ENCODE measurements at places on chromosomes 11 and 22.

DNA sequence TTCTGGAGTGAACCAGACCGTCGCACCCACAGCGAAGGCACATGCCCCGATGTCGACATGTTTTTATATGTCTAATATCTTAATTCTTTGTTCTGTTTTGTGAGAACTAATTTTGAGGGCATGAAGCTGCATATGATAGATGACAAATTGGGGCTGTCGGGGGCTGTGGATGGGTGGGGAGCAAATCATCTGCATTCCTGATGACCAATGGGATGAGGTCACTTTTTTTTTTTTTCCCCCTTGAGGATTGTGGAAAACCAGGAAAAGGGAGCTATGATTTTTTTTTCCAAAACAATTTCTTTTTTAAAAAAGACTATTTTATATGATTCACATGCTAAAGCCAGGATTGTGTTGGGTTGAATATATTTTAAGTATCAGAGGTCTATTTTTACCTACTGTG is 49.2 kb upstream of the OR4B1 start:
- no peak for DNase-seq

DNA sequence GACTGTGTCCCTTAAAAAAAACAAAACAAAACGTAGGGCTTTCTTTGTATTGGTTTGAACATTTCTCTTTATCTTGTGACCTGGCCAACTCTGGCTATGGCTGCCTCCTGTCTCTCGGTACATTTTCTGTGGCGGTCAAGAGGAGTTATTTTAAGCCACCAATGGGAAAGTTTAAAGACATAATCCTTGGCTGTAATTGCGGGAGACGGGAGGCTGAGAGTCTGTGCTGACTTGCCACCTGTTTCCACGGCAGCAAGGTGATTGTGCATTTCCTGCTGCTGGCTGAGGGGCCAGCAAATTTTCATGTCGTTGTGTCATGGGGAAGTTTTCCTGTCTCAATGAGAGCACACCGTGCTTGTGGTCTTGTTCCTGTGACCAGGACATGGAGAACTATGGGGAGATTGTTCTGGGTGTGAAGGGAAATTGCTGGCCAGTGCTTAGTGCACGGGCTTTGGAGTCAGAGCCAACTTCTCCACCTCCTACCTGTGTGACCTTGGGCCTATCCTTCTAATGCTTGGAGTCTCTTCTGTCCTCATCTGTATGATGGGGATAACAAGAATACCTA is 11.0 kb downstream of the PTPRJ start:
- DNase-seq, result peak; percentile 27

GRCh38 chr22:44954149-44954548 is 55.7 kb downstream of the PHF21B start:
- no peak for DNase-seq

- DNase-seq, result no peak
Observed at GRCh38 chr22:38943201-38943600, 14.2 kb upstream of the APOBEC3A start.

- DNase-seq, result no peak
Observed at GRCh38 chr22:17132112-17132511, 11.0 kb upstream of the TMEM121B start.

GRCh38 chr22:44331881-44332714 is 19.3 kb upstream of the SHISAL1 start:
- peak; percentile 72 for DNase-seq

DNA sequence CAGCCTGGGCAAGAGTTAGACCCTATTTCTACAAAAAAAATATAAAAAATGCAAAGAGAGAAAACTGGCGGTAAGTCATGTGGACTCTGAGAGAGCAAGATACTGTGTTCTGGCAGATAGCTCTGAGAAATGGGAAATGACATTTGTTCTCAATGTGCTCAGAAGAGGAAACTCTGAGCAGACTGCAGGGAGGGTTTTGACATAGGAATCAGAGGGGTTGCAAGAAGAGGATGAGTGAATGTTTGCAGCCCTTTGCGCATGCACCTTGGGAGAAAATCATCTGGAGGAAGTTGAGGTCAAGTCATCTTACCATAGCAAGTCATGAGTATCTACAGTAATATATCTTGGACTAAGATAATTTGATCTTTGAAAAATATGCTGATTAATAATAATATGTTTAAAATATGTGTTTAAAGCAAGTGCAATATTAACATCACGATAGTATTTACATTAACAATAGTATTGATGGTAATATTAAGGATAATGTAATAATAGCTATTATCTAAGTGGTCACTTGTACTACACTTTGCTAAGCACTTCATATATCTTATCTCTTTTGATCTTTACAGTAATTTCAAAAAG is 2.6 kb downstream of the ACER3 start:
- DNase-seq, result no peak

DNA sequence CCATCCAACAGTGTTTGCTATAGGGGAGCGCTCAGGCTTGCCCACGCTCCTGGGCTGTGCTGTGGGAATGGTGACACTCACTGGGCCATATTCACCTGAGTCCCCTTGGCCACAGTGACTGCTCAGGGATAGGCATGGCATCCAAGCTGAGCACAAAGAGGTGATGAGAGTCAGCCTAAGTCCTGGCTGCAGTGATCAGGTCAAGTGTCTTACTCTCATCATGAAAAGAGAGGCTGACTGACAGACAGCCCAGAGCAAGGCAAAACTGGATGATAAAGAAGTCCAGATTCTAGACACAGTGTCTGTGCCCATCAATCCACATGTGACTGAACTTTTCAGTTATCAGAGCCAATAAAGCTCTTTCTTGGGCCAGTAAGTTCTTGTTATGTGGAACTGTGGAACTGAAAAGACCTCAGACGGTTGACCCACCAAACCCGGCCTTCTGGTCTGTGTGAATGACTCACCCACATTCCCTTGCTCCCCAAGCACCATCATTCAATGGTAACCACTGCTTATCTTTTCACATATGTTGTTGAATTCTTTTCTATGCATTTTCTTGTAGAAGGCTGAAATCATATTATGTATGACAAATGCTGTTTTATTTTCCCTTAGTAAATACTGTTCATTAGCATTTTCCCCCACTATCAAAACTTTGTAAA is 43.2 kb upstream of the YPEL1 start:
- DNase-seq, result no peak

DNA sequence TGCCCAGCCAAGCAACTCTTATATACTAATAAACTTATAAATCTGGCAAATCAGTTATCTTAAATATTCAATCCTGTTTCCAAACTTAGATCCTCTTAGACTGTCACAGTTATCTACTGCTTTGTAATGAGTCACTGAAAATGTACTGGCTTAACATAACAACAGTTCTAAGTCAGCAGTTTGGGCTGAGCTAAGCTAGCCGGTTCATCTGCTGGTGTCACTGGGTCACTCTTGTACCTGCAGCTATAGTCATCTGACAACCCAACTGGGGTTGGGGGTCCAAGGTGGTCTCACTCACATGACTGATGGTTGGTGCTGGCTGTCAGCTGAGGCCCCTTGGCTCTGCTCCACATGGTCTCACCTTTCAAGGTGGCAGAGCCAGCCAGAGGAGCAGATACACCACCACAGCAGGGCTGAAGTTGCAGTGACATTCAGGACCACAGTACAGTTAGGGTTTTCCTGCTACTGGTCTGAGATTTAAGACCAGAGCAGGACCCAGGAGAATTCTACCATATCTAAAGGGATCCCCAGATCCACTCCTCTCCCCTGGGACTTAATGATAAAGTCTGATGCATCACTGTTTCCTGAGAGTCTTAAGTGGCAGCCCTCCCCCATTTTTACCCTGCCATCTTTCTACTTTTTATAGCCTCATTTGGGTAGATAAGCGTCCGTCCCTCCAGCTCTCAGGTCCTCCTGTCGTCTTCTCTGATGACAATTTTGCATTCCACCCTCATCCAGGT is 7.9 kb upstream of the MACROD1 start:
- no peak for DNase-seq

GRCh38 chr22:20464096-20464614 is 26.5 kb upstream of the SCARF2 start:
- no peak for DNase-seq

DNA sequence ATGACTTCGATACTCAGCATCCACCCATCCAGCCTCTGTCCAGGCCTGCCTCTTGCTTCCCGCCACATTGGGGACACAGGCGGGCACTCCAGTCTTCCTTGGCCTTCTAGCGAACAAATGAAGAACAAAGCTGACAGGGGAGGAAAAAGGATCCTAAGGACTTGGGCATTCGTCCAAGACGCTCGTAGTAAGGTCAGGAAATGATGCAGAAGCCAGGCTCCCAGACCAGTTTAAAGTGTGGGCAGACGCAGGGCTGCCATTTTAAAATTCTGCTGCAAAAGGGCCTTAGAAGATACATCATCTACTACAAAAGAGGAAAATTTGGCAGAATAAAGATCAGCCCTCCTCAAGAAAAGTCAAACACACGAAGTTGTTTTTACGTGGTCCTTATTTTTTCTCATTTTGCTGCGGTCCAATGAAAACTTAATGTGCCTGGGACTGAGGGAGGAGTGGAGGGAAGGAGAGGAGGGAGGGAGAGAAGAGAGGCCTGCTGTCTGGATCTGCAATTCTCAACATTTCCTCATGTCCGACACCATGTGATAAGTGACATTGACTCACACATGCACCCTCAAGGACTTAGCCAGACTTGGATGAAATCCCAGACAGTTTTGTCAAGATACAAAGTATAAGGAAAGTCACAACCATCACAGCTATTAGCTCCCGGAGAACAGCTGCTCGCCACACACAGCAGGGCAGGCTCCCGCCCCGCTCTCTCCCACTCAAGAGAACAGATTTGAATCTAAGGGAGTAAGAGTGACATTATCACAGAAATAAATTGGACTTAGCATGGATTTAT is 5.7 kb downstream of the DNAL4 start:
- DNase-seq, result no peak

DNA sequence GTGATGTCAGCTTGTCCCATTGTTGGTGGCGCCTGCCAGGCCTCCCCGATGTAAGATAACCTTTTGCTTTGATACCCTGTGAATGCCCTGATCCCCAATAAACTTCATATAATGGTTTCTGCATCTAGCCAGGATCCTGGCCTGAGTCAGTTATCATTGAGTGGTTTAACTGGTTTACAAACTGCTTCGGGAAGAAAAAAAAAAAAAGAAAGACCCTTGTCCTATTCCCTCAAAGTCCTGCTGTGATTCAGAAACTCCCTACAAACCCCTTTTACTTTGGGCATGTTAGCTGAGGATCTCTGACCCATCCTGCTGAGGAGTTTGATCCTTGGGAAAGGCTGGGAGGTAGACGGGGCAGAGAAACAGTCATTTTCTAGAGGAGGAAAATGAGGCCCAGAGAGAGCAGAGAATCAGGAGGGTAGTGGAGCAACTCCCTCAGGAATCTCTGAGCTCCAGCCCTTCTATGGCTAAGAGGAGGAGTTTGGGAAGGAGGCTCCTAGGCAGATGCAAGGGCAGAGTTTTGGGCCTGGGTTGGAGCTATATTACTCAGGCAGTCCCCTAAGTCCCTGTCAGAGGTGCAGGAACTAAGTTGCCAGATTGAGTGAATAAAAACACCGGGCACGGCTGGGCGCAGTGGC is 5.4 kb upstream of the CYB5R3 start:
- DNase-seq, result no peak

- no peak for DNase-seq
Observed at GRCh38 chr11:35523861-35524260, 1.6 kb downstream of the PAMR1 start.

GRCh38 chr11:113504586-113504985 is 29.4 kb upstream of the DRD2 start:
- DNase-seq, result no peak

DNA sequence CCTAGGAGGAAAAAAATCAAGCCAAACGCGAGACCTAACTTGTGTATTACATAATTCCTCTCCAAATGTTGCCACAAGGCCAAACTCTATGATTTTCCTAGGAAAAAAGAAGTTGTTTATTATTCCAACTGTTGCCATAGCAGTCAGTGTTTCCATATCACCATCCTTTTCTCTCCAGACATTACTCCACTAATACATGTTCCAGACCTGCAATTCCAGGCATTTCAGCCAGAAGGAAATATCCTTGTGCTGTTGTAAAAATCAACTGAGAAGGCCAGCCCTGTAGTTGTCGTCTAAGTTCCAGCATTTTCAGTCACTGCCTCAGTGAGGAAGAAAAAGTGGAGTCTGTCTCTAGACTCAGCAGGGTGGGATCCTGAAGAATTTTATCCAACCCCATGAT is 33.1 kb upstream of the PAMR1 start:
- no peak for DNase-seq

DNA sequence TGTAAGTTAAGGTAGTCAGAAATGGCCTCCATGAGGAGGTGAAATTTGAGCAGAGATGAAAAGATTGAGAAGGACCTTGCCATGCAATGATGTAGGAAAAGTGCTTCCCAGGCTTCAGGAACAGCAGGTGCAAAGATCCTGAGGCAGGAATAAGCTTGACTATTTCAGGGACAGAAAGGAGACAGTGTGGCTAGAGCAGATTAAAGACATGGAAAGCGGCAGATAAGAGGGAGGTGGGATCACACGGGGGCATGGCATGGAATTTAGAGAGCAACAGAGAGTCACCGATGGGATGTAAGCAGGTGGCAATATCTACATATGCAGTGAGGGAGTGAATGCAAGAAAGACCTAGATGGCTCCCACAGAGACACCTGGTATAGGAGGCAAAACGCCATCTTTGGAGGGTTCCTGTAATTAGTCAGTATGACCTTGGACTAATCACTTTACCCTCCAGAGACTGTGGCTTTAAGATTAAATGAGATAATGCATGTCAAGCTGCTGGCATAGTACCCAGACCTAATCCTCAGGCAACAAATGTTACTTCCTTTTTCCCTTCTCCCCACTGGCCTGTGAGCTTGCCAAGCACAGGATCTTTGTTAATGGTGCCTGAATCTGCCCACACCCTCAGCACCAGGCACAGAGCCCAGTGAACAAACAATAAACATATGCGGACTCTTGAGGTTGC is 24.6 kb upstream of the ACER3 start:
- no peak for DNase-seq

- no peak for DNase-seq
Observed at GRCh38 chr11:6385046-6385777, 5.1 kb upstream of the SMPD1 start.

- DNase-seq, result no peak
Observed at GRCh38 chr11:73195191-73196007, 22.7 kb upstream of the P2RY2 start.

DNA sequence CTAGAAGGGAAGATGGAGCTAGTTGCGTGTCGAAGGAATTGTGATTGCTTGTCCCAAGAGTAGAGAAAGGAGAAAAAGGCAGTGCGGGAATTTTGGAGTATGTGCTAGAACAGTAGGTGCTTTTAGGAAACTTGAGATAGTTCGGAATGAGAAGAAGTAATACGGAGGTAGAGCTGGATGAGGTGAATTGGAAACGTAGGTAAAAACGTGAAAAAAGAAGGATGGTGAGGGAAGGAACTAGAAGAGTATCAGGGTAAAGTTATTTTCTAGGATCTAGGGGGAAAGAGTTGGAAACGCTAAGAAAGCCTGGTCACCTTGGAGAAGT is 1.4 kb downstream of the CEP57 start:
- DNase-seq, result no peak
